ENCODE measurements at places on chromosomes 2 and 18.

- DNase-seq: no peak
Measured at GRCh38 chr18:11488175-11488574, 121.2 kb upstream of the SLC35G4 start.

GRCh38 chr2:70035344-70035844 is 51.9 kb upstream of the PCBP1 start:
- DNase-seq: no peak

DNA sequence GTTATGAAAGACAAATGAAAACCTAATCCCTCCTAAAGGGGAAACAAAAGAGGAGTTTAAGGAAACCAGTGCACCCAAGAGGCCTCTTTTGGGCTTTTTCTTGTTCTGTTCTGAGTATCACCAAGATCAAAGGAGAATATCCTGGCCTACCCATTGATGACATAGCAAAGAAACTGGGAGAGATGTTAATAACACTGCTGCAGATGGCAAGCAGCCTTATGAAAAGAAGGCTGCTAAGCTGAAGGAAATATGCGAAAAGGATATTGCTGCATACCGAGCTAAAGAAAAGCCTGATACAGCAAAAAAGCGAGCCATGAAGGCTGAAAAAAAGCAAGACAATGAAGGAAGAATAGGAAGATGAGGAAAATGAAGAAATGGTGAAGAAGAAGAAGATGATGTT is 23.6 kb upstream of the STAT4 start:
- no peak for DNase-seq

- DNase-seq: no peak
Measured at GRCh38 chr2:30653847-30654246, 153.4 kb downstream of the CAPN13 start.

DNA sequence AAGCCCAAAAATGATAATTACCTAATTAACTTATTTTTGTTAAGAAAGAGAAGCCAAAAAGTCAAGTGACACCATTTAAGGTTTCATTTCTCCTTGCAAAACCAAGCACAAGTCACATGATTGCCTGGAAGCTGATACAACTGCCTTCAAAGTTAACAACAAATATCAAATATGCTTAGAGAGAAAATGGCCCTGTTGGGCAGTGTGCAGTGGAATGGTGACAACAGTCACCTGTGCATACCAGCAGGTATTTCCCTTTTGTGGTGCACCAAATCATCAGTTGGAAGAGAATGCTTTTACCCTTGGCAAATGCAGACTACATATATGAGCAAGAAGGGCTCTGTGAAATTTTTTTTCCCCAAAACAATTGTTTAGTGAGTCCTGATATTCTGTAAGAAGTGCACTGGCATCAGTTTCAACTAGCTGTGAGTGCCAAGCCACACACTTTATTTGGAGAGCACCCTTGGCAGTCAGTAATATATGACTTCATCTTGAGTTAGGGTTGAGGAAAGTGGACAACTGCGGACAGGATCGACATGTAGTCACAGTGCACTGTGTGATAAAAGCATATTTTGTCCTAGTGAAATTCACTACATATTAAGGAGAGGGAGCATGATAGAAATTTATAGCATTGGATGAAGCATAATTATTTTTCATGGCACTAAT is 74.9 kb upstream of the DOCK10 start:
- no peak for DNase-seq

DNA sequence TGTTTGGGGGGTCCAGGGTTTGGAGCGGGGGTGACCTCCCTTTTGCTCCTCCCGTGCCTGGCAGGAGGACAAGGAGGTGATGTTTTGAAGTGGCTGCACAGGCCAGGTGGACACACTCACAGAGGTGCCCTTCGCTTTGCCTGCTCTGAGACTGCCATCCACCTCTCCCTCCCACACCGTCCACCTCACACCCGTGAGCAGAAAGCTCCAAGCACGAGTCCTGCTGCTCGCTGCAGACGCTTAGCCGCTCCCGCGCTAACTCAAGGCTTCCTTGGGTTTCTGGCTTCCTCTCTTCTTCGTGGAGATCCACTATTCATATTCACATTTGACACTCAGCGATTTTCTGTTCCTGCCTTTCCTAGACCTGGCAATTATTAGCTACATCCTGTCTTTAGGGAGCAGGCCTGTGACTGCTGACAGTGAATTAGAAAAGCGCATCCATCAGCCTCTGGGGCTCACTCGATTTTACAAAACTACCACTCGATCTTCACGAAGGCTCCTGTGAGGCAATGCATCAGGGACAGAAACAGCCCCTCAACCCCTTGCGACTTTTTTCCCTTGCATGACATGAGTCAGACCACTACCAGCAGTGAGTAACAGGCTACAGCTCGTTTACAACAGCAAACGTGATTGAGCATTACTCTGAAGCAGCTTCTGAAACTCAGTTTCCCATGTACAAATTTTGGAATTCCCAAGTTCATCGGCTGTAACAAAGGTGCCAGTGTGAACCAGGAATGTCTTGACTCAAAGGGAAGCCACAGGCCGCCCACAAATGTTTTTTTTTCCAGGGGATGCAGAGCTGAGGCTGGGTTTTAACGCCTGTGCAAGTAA is 238.7 kb upstream of the SOX11 start:
- no peak for DNase-seq

- DNase-seq: no peak
Measured at GRCh38 chr2:16625201-16625729, 40.4 kb downstream of the CYRIA start.

DNA sequence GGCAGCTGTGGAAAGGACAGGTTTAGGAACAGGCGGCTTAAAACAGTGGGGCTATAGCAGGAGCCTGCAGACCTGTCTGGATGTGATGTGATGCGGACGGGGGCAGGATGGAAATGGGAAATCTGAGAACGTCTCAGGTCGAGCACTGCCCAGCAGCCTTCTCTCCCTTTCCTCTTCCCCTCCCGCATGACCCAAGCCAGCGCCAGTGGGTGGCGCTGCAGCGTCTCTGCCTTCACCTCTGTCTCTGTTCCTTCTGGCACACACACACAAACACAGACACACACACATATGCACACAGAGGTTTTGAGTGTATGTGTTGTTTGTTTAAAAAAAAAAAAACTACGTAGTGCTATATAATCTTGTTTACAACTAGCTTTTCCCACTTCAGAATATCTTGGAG is 82.0 kb upstream of the SLC66A3 start:
- DNase-seq: no peak

DNA sequence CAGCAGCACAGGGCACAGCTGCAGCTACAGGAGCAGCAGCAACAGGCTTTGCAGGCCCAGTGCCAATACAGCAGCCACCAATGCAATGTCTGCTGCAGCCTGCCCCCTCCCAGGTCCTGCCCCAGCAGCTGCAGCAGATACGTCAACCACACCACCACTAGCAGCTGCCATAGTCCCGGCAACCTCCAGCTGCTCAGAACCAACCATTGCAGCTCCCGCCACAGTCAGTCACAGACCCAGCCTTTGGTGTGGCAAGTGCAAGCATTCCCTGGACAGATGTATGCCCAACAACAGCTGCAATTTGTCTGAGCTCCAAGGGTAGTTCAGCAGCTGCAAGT is 53.3 kb upstream of the TUBA3E start:
- no peak for DNase-seq

DNA sequence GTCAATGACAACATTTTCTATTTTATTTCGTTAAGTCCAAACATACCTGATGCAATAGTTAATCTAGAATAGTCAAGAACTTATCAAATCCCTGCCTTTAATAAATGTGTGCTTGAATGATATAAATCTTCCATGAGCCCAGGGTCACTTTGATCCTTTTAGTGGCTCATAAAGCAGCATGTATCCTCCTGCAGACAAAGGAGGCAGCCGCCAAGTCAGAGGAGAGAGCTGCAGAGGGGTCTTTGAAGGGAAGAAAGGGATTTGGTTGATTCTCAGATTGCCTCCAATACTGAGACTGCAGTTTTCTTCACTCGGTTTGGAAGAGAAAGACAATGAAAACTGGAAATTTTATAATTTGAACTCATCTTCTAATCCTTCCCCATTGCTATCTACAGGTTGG is 378.4 kb upstream of the PIK3C3 start:
- DNase-seq: no peak

- DNase-seq: no peak
Measured at GRCh38 chr18:12005538-12006487, 24.5 kb downstream of the IMPA2 start.

- no peak for DNase-seq
Measured at GRCh38 chr2:98715812-98716451, 15.0 kb downstream of the MGAT4A start.

- no peak for DNase-seq
Measured at GRCh38 chr18:62436636-62437234, 86.1 kb upstream of the ZCCHC2 start.

DNA sequence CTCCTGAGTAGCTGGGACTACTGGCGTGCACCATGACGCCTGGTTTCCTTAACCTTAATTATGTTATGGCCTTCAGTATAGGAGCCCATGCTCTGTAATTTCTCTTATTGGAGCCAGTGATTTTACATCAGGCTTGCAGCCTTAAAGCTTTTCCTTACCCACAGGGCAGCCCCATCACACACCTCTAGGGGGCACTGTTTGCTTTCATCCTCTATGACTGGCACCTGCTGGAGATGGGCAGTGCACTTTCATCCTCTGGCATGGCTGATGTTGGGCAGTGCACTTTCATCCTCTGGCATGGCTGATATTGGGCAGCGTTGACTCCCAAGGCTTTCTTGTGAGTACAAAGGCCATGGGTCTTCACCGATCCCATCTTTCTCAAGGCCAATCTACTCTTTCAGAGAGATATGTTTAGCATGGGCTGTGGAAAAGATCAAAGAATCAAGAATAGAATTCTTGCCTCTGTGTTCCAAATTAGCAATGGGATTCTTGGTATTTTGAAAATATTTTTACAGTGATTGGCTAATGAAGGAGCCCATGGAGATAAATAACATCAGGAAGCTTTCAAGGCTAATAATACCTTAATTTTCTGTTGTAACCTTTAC is 80.7 kb upstream of the MEX3C start:
- DNase-seq: peak; percentile 72

DNA sequence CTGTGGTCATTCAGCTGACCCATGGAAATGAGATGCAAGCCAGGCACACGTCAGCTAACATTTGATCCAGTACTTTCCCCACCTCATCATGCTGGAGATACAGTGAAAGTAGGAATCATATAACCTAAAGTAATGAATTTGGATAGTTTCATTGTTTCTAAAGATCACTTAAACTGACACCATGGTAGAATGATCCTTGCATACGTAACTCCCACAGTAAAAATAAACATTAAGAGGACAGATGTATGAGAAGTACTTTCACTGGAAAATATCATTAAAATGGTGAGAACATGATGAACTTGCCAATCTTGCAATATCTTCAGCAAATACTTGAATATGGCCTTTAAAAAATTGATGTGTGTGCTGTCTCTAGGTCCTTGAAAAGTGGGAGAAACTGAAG is 85.4 kb downstream of the MAIP1 start:
- DNase-seq: no peak

DNA sequence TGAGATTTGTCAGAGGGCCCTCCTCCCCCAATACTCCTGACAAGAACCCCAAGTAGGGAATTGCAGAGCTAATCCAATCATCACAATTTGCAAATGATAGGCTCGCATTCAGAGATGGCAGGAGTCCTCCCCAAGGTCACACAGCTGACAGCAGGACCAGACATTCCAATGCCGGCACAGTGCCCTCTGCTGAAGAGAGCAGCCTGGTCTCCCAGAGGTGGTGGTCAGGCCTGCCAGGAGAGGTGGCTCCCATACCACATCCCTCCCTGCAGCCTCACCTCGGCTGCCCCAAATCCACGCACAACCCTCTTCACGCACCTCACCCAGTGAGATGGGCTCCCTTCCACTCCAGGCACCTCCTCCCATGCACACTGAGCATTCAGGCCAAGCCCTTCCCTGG is 25.4 kb downstream of the EN1 start:
- no peak for DNase-seq

DNA sequence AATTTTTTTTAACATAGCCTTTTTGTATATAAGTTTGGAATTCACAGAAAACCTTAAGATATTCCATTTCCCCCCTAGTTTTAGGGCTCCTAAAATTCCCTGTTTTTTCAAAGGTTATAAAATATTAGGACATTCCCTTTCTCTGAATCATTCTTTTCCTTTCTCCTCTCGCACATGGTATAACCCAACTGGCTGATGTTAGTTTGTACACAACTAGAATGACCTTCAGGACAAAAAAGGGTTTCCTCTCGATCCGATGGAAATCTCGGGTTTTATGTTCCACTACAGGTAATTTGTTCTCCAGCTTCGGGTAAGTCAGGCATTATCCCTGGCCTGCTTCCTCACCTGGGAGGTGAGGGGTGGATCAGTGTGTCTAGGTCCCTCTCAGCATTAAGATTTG is 215.1 kb downstream of the LDLRAD4 start:
- no peak for DNase-seq

GRCh38 chr2:97994476-97994875 is 1.3 kb downstream of the TMEM131 start:
- DNase-seq: no peak

GRCh38 chr2:98471402-98472131 is 26.9 kb downstream of the INPP4A start:
- DNase-seq: no peak

DNA sequence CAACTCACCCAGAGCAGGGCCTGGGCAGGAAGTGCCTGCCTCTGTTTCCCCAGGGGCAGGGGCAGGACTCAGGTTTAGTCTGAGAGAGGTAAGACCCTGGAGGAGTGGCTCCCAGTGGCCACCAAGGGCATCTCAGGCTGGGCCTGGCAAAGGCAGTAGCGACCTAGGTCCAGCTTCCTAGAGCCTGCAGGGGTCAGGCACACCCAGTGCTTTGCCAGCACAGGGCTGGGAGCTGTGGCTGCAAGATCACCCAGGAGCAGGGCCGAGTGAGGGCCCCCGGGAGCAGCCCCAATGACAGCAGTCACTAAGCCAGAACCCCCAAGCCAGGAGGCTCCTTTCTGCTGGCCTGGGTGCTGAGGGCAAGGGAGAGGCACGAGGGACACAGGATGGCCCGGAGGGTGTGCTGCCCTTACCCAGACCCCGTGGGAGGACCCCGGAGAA is 8.8 kb upstream of the DUSP2 start:
- DNase-seq: no peak

- DNase-seq: peak; percentile 41
Measured at GRCh38 chr2:85785027-85785822, 31.4 kb downstream of the ATOH8 start.
